Left kidney (tissue), 8 donors: ENCODE measurements at places on chromosomes 7 and 10. TPM values are rescaled to one million over a fixed set of nuclear protein-coding genes. Genes with fewer than 3 reads are reported as not detected.

DNA sequence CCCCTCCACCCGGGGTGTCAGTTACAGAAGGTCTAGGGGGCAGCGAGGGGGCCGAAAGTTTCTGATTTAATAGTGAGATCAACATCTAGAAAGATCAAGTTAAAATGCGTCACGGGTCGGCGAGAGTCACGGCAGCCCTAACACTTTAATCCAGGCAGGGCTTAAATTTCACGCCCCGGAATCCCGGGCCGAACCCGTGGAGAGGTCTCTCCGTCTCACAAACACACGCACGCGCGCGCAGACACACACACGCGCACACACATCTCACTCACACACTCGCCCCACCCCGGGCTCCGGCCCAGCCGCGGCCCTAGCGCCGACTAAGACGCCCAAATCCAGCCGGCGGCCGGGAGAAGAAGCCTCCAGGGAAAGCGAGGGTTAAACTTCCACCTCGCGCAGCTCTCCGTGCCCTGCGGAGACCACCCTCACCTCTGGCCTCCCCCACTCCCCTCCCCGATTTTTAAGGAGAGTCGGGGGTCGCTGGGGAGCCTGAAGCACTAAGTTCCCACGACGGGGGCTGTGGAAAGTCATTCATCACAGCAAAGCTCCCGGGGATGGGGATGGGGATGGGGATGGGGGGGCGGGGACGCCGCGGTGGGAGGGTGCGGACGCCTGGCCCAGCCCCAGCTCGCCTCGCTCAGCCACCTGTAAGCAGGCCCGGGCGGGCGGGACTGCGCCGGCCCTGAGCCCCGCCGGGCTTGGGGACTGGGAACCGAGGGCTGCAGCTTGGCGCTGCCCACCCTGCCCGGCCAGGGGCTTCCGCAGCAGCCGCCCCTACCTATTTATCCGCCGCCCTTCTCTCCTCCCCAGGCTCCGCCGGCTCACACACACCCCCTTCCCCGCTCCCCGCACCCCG lies 1.6 kb downstream of the PDGFA start:
- peak; percentile 41 for DNase-seq

GIMAP6 gene
- 13.8 TPM for polyA plus RNA-seq

OR2A12 gene
- 0.05 TPM for polyA plus RNA-seq

ENTPD1 gene
- 23.1 TPM for polyA plus RNA-seq

ABCB1 gene
- 27.4 TPM for polyA plus RNA-seq

MKI67 gene
- polyA plus RNA-seq, result 89.3 TPM
